Common myeloid progenitor, CD34-positive (primary cell): ENCODE measurements at places on chromosomes 3 and 15.

DNA sequence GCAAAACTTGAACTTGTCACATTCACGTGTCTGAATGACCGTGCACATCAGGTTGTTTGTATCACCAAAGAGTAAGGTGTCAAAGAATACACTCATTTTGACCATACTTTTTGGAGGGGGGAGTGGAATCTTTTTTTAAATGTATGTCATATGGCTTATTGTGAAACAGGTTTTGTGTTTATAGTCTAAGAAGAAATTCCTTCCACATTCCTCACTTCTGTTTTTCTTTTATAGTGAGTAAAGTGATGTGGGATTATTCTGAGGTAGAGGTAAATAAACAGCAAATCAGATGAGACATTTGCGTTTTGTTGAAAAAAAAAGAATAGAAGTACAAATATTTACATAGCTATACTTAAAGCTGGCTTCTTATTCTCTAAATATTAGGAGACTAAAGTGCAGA lies 33.0 kb downstream of the SRP14 start:
- DNase-seq = no peak

GRCh38 chr3:158568784-158569183 lies 2.2 kb upstream of the MLF1 start:
- DNase-seq = no peak

GRCh38 chr3:183725387-183725786 lies 27.8 kb downstream of the YEATS2 start:
- no peak for DNase-seq

- no peak for DNase-seq
Measured at GRCh38 chr15:63038926-63039673, 3.4 kb upstream of the TPM1 start.

DNA sequence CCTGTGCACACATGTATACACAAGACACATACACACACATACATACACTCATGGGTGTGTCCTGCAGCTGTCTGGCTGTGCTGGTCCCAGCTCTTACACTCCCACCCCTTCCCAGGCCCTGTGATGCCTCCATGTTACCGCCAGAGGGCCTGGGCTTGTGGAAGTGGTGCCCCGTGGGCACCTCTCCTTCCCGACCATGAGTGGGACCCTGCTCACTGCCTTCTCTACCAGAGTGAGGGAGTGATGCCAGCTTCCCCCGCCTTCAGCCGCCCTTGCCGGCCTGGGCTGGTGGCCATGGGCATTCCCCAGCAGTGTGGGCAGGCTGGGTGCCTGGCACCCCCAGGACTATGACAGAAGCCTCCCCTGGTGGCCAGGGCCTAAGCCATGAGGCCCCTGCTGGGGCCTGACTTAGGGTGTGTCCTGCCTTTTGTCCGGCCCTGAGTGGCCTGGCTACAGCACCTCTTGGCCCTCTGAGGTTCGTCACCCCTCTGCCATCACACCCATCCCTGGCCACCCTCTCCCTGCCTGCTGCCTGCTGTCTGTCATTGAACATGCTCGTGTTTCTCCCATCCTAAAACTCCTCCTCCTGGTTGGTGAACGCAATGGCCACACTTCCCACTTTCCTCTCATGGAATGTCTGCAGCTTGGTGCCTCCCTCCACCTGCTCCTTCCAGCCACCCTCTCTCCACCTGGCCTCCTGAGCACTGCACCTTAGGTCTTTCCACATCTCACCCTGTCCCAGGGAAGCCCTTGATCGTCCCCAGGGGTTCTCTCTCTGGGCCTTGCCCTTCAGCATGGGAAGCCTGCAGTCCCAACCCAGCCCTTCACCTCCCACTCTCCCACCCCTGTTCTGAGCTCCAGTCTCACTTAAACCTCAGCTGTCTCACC lies 14.6 kb downstream of the HDAC11 start:
- DNase-seq = peak; percentile 14

- no peak for DNase-seq
Measured at GRCh38 chr15:55197362-55197705, 593 bp upstream of the RSL24D1 start.

- DNase-seq = no peak
Measured at GRCh38 chr3:127927829-127928604, 13.0 kb downstream of the KBTBD12 start.

- DNase-seq = no peak
Measured at GRCh38 chr3:171230865-171231264, 204.3 kb upstream of the SLC2A2 start.

- DNase-seq = no peak
Measured at GRCh38 chr3:119536757-119537156, 22.7 kb downstream of the CD80 start.

DNA sequence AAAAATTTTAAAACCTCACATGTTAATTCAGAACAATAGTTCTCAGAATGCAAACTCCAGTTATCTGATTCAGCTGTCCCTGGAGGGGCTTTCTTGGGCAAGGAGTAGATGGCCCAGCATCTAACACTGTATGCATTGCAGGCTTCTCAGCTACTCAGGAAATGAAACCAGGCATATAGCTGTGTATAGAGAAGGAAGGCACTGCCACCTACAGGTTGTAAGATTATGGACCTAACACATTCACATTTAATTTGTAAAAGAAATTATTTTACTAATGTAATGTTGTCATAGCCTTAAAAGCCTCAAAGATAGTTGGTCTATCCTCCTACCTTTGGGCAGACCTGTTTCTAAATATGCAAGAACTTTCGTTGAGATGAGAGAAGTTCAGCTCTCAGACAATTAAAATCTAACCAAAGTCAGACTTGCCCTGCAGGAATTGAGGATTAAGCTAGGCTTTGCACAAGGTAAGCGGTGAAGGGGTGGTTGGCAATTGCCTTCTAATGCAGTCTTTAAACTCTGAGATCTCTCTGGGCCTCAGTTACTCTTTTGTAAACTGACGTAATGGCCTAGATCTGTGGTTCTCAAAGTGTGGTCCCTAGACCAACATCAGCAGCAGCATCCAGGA lies 132.8 kb upstream of the SLC24A5 start:
- DNase-seq = peak; percentile 82

DNA sequence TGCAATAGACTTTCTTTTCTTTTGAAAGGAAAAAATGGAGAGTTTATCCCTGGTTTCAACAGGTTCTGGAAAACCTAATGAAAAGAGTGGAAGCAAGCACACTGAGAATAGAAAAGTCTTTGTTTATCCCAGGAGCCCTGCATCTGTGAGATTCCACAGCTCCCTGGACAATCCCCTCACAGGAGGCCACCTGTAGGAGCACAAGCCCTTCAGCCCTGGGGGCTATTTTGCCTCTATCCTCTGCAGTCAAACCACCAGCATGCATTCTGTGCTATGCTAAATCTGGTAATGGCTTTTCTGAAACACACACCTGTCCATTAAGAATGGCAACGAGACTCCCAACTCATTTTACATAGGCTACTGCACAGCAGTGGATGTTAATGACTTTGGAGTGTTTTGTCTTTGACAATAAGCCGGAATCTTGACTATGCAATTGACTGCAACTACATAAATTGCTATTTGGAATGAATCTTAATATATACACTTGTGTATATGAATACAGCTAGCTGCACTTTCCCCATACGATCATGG lies 369.4 kb downstream of the NR2F2 start:
- DNase-seq = no peak

DNA sequence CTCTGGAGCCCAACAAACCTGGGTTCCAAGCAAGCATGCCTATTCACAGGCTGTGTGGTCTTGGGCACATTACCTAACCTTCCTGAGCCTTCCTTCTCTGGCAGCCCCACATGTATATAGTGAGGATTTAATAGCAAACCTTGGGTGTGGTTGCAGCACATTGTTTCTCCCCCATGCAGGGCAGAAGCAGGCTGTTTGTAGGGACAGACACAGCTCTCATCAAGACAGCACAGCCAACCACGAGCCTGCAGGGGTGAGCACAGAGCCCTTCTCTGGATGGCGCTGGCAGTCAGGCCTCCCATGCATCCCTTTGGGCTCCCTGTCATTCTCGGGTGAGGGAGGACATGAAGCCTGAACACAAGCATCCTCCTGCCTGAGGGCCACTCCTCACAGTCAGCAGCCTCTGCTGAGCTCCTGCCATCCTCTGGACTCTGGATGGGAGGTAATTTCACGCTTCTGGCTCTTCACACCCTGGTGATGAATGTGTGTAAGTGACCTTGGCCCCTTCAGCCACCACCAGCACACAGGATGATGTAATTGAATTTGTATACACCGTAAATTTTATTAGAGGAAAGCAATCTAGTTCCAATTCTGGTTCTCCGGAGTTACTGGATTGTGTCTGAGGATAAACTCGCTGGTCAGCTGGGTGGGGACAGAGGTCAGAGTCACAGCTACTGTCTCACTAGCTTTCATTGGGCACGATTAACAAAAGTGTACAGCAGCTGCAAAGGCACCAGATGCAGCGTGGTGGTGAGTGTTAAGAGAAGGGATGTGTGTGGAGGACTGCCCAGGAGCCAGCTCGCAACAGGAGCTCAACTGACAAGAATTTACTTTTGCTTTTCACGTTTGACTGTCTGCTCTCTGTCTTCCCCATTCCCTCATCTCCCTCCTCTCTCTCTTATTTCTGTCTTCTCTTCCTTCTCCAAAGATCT lies 118.1 kb downstream of the CLSTN2 start:
- no peak for DNase-seq

- no peak for DNase-seq
Measured at GRCh38 chr3:72395776-72396311, 452.4 kb downstream of the SHQ1 start.

DNA sequence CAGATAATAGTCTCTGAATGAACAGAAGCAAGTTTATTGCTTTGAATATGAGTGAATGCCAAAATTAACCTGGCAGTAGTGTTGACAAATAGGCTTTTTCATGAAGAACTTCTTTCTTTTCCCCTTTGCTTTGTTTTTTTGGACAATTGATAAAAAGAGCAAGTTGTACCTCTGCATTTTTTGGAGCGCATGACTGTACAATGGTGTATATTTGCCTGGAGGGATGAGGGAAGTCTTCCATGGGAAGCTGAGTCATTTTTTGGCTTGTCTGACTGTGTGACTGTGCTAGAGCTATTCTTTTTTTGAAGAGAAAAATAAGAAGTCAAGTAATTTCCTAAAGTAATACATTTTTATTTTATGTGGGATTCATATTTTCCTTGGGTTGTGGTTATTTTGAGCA lies 186.9 kb downstream of the KLHL25 start:
- DNase-seq = peak; percentile 37

DNA sequence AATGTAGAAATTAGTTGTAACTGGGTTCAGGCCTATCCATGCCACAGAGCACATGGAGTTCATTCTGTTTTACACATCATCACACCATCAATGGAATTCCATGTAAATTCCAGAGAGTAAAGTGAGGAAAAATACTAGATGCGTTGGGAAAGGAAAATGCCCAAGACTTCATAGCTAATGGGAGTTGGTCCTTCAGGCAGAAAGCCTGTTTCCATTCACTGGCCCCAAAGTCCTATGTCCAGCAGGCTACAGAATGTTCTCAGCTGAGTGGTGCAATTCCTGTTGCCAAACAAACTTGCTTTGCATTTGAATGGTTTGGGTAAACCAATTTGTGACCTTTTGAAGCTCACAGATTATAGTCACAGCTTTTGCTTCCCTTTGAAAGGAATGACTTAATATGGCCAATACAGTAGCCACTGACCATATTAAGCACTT lies 164.6 kb upstream of the PFN2 start:
- DNase-seq = no peak

DNA sequence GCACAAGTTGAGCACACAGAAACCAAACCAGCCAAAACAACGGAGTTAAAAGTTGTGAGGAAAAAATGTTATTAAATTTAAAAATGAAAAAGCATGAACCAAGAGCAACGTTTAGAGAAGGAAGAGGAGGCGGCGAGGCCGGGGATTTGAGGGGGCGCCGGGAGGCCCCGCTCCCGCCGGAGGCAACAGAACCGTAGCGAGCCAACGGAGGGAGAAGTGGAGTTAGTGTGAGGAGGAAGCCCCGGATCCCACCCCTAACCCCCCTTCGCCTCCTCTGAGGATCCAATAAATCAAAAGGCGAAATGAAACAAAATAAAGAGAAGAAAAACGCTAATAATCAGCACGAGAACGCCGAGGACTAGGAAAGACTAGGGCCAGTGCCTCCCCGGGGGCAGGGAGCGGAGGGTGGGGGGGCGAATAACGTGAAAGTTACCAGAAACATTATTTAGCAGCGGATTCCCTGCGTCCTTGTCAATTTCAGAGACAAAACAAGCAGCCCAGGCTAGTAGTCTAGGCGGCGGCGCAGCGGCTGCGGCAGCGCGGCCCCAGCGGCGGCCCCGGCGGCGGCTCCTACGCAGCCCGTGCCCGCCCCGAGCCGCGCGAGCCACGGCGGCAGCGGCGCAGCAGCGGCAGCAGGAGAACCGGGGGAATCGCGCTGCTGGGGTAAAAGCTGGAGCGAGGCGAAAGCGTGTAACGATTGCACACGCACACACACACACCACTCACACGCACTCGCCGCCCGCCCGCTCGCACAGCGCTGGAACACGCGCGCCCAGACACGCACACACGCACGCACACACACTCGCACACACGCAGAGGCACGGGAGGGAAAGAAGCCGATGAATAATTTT lies 1.7 kb downstream of the MEIS2 start:
- DNase-seq = peak; percentile 61

- DNase-seq = no peak
Measured at GRCh38 chr3:106025151-106025722, 156.4 kb upstream of the CBLB start.

- no peak for DNase-seq
Measured at GRCh38 chr15:30001602-30002001, 81.2 kb upstream of the GOLGA8J start.

DNA sequence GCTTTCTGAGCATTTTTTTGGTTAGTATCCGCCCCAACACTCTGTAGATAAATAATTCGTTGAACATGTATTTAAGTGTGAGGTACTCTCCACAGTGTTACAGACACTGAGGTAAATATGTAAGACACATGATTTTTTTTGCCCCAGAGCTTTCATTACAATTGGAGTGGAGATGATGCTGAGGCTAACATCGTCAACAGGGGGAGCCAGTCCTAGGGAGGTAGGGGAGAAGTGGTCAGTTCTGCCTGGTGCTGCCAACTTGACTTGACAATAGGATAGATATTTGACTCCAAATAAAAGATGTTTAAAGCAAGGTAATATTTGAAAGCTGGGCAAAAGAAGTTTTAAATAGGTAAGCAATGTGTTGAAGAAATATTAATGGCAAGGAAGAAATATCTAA lies 295.7 kb downstream of the UNC13C start:
- no peak for DNase-seq

DNA sequence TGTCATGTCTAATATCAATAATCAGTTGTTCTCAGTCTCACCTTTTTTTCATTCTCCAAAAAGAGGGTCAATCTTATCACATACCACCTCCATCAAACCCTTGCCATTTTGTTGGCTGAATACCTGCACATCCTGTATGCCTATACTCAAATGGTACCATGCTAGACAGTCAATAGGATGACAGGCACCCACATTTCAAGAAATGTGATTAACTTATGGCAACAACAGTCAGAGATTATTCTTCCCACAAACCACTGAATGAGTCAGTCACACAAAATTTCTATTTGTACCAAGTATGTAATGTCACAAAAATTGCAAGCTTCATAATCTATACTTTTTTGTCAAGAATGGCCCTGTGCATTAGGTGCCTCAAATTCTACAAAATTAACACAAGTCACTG lies 5.1 kb upstream of the SLC27A2 start:
- DNase-seq = no peak

DNA sequence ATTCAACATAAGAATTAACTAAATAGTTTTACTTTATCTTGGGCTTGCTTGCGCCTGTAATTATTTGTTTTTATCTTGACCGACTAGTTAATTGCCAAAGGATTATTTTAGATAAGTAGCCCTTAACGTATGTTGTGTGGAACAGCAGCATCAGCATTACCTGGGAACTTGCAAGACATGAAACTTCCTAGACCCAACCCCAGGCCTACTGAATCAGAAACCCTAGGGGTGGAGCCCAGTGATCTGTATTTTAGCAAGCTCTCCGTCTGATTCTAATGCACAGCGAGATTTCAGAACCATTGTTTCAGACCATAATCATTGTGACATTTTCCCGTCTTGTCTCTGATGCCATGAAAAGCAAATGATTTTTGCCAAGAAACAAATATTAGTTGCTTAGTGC lies 31.1 kb downstream of the FILIP1L start:
- no peak for DNase-seq
